ENCODE measurements at places on chromosomes 1 and 21. TPM values are rescaled to one million over a fixed set of nuclear protein-coding genes. Genes with fewer than 3 reads are reported as not detected.

The PTGFR gene
- total RNA-seq: 1.2 TPM

The MTARC1 gene
- total RNA-seq: 22.3 TPM

The SLFNL1 gene
- total RNA-seq: 9.2 TPM

The CD1E gene
- 0.55 TPM for total RNA-seq

- DNase-seq: peak; percentile 50
Observed at GRCh38 chr1:167486090-167486824, 32.1 kb downstream of the CD247 start.

DNA sequence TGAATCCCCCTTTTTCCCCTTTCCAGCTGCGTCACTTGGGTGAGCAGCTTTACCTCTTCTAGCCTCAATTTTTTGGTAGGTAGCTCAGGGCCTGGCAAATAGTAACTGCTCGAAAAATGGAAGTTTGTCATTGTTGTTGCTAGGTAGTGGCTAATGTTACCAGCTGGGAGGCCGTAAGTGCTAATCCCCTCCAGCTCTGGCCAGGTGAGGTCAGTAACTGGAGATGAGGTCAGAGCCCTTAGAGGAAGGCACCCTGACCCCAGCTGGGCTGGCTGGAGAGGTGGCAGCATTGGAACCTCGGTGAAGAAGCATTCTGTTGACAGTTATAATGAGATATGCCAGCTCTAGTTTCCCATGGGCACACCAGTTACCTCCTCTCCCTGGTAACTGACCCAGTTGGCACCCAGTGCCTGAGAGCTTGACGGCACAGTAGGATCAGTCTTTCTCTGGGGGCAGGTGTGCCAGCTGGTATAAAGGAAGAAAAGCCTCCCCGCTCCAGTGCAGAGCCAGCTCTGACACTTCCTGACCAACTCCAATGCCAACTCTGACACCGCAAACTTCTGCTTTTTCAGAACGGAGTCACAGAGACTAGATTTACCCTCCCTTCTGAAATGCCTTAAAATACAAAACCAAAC lies 35.0 kb upstream of the SLC2A1 start:
- no peak for DNase-seq

GRCh38 chr1:96579636-96580035 lies 141.9 kb upstream of the PTBP2 start:
- no peak for DNase-seq

All from lung (tissue), 17 donors.